Cerebellum (tissue), 4 donors: ENCODE measurements at places on chromosomes 5 and 9. TPM values are rescaled to one million over a fixed set of nuclear protein-coding genes. Genes with fewer than 3 reads are reported as not detected.

Gene C5orf15
- total RNA-seq, result 35.7 TPM

DNA sequence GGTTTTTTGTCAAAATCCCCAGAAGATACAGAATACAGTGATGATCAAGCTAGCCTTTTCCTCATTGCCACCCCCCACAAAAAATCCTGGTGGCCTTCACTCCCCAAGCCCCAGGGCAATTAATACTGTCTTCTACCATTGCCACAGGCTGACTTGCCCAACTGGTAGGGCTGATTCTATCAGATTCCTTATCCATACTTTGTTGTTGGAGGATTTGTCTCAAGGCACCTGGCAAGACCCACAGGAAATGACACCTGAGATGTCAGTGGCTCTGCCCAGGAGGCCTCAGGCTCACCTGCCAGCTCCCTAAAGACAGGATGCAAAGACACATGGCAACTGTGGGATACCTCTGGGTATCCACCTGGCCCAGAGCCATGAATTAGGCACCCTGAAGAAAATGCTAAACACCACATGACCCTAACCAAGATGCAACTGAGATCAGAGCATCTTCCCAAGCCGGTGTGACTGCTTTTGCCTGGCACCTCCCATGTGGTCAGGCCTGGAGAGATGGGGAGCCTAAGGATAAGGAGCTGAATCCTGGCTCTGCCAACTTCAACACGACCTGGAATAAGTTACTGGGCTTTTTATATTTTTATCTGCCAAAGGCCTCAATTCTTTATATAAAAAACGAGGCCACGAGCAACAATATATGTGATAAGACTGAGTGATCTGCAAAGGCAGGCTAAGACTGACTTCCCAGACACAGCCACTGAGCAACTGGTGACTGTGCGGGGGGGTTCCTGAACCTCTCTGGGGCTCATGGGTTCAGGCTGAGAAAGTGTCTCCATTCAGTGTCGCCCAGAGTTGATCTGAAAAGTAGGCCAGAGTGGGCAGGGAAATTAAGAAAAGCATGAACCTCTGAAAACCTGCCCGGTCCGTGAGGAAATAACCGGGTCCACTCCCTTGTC, 944 bp downstream of the ATOX1 start:
- no peak for DNase-seq

DNA sequence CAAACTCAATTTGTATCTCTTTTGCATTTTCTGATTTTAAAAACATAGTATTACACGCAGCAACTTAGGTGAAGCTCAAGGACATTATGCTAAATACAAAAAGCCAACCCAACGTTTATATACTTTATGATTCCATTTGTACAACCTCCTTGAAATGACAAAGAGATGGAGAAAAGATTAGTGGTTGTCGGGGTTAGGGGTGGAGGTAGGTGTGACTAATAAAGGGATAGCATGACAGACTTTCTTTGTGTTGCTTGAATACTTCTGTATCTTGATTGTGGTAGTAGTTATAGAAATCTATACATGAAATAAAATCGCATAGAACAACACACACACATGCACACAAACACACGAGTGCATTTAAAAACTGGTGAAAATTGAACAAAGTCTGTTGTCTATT, 42.5 kb upstream of the EFNA5 start:
- no peak for DNase-seq

GRCh38 chr9:134283111-134283515, 43.1 kb upstream of the RXRA start:
- peak; percentile 48 for DNase-seq

- DNase-seq, result no peak
Observed at GRCh38 chr5:58240322-58240721, 219.6 kb downstream of the PLK2 start.

- no peak for DNase-seq
Observed at GRCh38 chr9:115531410-115532125, 413.6 kb upstream of the TNC start.

DNA sequence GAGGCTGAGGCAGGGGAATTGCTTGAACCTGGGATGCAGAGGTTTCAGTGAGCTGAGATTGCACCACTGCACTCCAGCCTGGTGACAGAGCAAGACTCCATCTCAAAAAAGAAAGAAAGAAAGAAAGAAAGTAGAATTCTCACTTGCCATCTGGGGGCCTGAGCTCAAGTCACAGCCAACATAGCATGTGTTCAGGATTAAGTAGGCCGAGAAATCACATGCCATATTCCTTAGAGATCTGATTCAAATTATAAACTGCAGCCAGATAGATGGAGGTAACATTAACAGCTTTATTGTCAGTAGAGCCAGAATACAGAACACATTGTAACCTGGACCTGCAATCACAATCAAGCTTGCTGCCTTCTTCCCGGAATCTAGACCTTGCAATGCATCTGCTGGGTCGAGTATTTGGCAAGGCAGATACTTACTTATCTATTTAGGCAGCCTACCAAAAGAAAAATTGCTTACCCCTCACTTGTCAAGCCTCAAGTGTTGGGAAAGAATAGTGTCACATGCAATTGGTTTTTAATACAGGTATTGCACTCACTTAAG, 173.7 kb downstream of the CPLANE1 start:
- DNase-seq, result no peak

GRCh38 chr9:127520941-127521918, 69.9 kb downstream of the LRSAM1 start:
- DNase-seq, result no peak

Gene DAPK1
- total RNA-seq, result 71.8 TPM

Gene PIP5K1B
- total RNA-seq, result 20.2 TPM

GRCh38 chr5:3394891-3395599, 200.6 kb upstream of the IRX1 start:
- DNase-seq, result no peak

Gene GARIN3
- total RNA-seq, result not detected

DNA sequence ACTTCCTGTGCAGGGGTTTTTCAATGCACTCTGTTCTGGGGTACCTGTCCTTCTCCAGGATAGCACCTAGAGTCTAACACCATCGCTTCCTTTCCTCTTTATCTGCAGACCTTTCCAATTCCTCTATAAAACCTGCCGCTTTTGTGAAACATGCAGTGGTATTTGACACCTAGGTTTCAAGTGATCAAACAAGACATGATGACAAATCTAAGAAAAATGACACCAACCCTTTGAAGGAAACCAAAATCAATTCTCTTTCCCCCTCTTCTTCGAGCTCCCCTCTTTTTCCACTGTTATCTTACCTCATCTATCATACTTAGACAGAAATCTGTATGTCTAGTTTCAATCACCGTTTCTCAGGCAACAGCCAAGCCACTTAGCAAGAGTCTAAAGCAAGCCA, 25.6 kb upstream of the RANBP17 start:
- no peak for DNase-seq

DNA sequence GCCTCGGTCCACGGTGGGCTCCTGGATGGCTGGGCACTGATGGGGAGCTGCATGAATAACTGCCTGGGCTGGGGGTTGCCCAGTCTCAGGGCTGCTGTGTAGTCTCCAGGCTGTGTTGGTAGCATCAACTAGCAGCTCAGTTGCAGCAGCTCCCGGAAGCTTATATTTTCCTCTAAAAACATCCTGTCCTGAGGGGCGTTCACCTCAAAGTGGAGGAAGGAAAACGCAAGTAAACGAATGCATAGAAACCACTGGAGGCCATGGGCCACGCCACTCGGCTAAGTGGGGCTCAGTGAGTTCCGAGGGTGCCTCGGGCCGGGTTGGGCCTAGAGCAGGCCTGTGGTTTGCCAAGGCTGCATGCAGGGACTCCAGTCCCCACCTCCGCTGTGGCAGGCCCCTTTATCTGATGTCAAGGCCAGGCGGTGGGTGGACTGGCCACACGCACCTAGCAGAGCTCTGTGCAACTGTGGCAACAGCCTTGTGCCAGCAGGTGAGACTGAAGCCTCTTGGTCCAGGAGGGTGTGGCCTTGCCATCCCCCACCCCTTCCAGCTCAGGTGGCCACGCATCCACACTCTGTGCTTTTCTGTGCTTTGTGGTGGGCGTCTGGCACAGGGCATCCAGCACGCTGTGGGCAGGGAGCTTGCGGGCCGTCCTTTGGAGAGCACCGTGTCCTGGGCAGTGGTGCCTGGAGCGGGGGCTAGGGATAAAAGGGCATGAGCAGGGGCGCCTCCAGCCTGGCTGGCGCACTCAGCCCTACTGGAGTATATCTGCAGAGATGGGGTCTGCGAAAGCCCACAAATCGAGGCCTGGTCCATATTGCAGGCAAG, 15.1 kb downstream of the TCF7 start:
- DNase-seq, result no peak

Gene FAM114A2
- 22.6 TPM for total RNA-seq

DNA sequence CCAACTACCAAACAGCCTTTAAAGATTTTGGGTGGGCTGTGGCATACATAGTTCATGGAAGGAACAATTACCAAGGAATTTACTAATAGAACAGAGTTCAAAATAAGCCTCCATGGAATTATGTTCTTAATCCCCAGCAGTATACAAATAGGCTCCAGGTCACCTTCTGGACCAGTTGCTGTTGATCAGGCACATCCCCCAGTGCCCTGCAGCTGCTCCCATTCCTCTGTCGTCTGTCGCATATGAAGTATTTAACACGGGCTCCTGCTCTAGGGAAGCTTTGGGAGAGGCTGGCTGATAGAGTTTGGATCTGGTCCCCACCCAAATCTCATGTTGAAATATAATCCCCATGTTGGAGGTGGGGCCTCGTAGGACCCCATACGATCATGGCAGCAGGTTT, 17.8 kb downstream of the SHC3 start:
- no peak for DNase-seq

Gene ANKRD33B
- total RNA-seq, result 6.9 TPM

Gene IL3
- total RNA-seq, result not detected

DNA sequence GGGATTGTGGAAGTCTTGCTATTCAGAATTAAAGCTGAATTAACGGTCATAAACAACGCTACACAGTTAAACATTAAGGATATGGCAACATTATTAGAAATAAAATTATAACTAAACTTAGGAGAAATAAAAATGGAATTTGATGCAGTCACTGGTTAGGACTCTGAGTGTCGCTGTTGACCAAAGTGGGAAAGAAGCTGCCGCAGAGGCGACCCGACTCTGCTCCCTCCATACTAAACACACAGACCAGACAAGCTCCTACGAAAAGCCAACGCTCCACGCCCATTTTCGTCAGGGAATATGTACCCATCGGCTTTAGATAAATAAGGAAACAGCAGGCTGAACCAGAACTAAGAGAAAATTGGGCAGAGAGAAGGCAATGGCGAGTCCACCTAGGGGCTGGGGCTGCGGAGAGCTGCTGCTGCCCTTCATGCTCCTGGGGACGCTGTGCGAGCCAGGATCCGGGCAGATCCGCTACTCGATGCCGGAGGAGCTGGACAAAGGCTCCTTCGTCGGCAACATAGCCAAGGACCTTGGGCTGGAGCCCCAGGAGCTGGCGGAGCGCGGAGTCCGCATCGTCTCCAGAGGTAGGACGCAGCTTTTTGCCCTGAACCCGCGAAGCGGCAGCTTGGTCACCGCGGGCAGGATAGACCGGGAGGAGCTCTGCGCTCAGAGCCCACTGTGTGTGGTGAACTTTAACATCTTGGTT, at the start of gene PCDHGA5:
TSS of gene PCDHGA5 (plus strand) at position 211 of the 709 bp plus-strand sequence. CDS start at position 380, 169 bp downstream.
- DNase-seq, result no peak

DNA sequence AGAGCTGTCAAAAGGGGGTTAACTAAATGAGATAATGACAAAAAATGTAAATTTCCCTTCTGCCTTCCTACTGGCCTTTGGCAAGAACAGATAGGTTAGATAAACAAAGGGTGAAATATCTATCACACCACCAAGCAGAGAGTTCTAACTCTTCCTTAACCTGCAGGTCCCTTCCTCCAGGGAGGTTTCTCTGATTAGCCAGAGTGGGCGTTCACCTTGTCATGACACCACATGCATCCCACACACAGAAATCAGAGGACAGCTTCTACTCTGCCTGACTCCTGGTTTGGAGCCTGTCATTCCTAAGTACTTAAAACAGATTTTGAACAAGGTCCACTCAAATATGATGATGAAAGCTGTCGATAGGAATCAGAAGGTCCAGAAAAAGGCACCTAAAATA, 180.0 kb downstream of the CDK5RAP2 start:
- DNase-seq, result no peak

Gene SLC22A4
- total RNA-seq, result 2.5 TPM

- no peak for DNase-seq
Observed at GRCh38 chr5:98110791-98111190, 662.7 kb upstream of the RGMB start.

DNA sequence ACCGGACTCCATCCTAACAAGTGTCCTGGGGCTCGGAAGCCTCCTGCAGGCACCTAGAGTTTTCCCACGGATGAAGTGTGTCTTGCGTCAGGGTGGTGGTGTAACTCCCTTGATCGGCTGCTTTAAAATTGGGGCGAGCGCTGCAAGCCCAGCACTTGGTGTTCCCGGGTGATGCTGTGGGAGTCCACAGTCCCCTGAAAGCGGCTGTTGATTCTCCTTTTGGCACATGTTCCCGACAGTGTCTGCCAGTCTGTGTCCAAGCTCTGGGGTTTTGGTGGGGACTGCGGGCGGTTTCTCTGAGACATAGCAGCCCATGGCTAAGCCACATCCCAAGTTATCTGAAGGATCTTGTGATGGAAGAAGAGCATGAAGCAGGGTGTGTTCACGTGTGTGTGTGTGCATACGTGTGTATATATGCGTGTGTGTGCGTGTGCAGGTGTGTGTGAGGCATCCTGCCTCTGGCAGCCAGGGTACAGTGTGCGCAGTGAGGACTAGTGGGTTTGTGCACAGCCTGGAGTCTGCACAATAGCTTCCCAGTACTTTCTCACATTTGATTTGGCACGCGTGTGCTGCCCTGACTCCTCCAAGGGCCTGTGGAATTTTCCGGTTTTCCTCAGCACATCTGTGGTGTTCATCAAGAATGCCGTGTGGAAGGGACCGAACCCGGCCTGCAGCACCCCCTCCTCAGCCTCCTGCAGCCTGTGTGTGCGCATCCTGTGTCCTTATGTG, 16.9 kb downstream of the SLC25A48 start:
- no peak for DNase-seq

Gene PCDHGB2
- total RNA-seq, result 17.1 TPM

- no peak for DNase-seq
Observed at GRCh38 chr5:2102819-2103776, 220.4 kb upstream of the IRX4 start.

DNA sequence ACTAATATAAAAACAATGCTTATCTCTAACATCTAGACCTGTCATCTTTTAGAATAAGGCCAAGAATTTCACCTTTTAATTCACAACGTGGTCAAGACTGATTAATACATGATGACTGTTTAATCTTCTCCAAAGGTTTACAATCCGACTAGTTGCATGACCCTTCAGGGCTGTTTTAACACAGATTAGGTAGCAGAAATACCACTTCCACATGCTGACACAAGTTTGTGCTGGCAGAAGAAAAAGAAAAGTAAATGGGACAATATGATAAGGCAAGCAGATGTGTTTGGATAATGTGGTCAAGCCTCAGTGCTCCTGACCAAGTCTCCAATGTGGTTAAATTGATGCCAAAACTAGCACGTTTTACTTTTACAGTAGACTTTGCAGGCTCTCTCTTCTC, 31.1 kb downstream of the SEMA6A start:
- DNase-seq, result no peak

Gene PCDHA9
- total RNA-seq, result 22.7 TPM
